Stimulated activated CD4-positive, alpha-beta T cell treated with anti-CD3 and anti-CD28 coated beads, Interleukin-2, amount 100 ng/mL, for 48 hours (primary cell): ENCODE measurements at places on chromosomes 7 and 10.

DNA sequence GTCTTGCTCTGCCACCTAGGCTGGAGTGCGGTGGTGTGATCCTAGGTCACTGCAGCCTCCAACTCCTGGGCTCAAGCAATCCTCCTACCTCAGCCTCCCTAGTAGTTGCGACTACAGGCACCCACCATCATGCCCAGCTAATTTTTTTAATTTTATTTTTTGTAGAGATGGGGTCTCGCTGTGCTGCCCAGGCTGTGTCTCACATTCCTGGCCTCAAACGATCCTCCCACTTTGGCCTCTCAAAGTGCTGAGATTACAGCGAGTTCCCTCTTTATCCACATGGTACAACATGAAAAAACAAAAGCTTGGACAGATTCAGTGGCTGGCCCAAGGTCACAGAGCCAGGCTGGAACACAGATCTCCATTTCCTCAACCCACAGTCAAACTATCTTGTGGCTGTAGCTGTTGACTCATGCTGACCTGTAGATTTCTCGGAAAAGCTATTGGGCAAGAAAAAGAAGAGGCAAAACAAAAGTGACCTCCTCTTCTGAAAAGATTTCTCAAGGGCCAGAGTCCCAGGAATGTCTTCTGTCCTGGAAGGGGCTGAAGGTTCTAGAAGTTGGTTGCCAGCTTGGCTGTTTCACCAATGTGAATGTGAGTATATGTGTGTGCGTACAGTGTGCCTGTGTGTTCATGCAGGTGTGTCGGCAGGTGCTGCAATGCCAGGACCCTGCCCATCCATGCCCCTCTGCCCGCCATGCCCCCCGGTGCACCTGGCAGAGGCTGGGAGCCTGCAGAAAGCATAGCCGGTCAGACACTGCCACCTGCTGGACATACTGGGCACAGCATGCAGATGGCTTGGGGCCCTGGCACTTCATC is 28.4 kb downstream of the TMEM130 start:
- DNase-seq: peak; percentile 75

DNA sequence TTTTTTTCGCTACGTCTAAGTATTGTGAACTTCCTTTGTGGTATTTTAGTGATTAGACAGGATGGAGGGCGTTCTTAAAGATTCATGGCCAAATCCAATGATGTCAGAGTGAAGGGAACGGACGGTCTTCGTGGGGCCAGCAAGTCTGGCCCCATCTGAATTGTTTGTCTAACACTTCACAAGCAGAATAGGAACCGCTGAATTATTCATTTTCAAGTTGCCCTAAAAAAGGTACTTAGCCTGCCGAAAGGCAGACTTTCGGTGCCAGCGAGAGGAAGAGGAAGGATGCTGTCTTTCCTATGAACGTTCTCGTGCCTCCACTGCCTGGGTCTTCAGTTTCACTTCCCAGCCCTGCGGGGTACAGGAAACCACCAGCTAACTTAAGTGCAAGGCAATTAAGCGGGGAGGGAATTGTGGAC is 145.7 kb upstream of the SH2B2 start:
- no peak for DNase-seq

- DNase-seq: no peak
Measured at GRCh38 chr10:17134282-17134681, 4.7 kb upstream of the CUBN start.

- no peak for DNase-seq
Measured at GRCh38 chr10:86946213-86947155, 10.9 kb downstream of the MMRN2 start.
